ENCODE measurements at places on chromosomes 5 and 9. TPM values are rescaled to one million over a fixed set of nuclear protein-coding genes. Genes with fewer than 3 reads are reported as not detected.

PDE6A gene
- total RNA-seq, result not detected

SLC36A3 gene
- total RNA-seq, result not detected

OLFML2A gene
- total RNA-seq, result 21.7 TPM

PPIC gene
- 50.7 TPM for total RNA-seq

SOHLH1 gene
- total RNA-seq, result not detected

DNA sequence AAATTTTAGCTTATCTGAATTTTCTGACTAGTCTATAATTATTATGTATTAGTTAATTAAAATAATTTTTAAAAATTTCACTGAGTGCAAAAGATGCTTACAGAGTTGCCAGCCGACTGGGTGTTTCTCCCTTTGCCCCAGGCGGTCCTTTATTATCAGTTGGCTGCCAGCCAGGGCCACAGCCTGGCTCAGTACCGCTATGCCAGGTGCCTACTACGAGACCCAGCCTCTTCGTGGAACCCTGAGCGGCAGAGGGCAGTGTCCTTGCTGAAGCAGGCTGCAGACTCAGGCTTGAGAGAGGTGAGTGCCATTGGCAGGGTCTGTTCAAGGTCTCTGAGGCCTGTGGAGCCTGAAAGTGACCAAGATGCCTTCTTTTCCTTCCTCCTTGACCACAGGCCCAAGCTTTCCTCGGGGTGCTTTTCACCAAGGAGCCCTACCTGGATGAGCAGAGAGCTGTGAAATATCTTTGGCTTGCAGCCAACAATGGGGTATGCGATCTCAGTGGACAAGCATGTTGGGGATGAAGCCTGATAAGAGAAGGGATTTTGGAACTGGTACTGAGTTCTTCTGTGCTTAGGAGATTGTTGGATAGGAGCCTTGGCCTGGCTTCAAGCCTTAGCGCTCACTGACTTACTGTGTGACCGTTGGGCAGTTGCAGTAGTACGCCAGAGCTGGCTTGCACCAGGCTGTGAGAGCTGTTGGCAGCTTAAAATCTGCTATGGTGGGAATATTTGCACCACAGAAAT, 10.6 kb downstream of the DELE1 start:
- ATAC-seq, result no peak

GRCh38 chr5:147092044-147092443, 142.8 kb upstream of the STK32A start:
- no peak for ATAC-seq

GRCh38 chr9:75592586-75592985, 297.9 kb upstream of the PCSK5 start:
- no peak for ATAC-seq

DNA sequence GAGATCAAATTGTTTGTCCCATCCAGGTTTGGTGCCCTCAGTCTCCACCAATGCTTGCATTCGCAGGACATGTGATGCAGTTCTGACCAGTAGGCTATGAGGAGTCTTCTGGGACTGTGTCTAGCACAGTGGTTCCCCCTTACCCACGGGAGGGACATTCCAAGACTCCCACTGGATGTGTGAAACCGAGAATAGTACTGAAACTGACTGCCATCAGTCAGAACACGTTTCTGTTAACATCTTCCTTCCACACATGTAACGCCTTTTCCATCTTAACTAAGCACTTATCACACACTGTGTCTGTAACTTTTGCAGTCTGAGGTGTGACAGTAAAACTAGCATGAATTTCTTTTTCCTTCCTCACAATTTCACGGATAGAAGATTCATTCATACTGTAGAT, 74.7 kb downstream of the PTTG1 start:
- ATAC-seq, result no peak

GRCh38 chr5:153823036-153823435, 215.7 kb downstream of the FAM114A2 start:
- ATAC-seq, result no peak

- ATAC-seq, result no peak
These were observed 5.7 kb upstream of the PRXL2C start for GRCh38 chr9:96660692-96661248.

DNA sequence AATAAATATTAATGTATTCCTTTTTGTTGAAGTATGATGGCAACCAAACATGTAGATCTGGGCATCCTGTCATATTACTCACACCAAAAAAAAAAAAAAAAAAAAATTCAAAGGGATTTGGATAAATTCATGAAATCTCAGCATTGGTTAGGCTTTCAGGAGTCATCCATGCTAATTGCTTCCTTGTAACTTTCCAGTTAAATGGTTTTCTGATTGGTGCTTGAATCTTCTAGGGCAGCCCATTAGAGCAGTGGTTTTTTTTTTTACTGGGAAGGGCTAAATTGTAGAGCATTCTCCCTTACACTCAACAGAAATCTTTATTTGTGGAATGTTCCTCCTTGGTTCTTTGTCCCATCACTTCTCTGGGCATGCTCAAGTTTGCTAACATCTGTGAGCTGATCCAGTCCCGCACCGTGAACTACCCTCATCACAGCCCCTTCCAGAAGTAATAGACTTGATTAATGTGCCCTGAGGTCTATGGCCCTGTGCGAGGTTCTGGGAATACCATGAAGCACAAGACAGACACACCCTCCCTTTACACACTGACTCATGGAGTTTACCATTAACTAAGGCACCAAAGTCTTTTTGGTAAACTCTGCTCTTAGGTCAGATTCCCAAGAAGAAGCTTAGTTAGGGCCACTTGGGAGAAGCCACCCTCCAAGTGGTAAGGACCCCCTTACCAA, 56.0 kb downstream of the RGS3 start:
- ATAC-seq, result no peak

- no peak for ATAC-seq
These were observed 25.4 kb upstream of the SARDH start for GRCh38 chr9:133763272-133764183.

DNA sequence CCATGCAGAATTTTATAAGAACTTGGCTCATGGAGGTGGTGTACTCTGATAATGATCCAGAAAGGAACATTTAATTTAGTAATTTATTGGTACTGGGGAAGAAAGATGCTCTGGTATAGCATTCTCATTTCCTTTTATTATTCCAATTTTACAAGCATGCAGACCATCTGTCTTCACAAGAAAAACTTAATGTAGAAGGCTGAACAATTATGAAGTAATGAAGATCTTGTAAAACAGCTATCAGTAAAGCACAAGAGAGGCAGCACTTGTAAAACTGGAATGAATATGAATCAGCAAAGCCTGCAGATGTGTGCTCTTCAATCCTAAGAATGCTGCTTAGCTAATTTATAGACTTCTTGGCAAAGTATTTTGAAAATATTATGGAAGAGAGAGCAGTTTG, 300.0 kb downstream of the YTHDC2 start:
- ATAC-seq, result no peak

DNA sequence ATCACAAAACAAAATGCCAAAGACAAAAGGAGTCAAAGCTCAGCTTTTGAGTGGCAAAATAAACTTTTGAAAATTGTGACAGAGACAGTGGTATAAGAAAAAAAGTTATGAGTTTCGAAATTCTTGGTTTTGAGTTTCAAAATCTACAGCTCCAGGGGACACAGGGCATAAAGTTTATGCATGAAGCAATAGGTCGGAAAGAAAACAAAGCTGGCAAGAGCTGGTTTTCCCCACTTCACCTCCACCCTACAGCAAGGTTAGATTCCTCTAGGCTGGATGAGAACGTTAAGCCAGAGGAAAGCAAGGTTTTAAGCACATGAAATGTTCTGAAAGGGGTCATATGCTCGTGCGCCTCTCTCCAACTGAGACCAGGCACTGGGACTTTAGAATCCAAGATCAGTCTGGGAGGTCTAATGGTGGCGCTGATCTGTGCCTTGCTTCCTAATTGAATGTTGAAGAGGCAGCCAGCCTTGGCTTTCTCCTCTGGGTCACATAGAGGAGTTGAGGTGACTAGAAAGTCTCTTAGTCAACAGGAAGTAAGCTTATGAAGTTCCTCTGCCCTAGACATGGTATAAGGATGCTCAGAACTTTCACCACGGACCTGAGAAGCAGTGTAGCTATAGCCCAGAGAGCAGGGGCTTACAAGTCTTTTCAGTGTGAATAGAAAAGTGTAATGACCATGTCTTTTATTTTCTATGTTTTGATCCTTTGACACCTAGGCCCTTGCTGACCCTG, 167.7 kb upstream of the DMAC1 start:
- no peak for ATAC-seq

DNA sequence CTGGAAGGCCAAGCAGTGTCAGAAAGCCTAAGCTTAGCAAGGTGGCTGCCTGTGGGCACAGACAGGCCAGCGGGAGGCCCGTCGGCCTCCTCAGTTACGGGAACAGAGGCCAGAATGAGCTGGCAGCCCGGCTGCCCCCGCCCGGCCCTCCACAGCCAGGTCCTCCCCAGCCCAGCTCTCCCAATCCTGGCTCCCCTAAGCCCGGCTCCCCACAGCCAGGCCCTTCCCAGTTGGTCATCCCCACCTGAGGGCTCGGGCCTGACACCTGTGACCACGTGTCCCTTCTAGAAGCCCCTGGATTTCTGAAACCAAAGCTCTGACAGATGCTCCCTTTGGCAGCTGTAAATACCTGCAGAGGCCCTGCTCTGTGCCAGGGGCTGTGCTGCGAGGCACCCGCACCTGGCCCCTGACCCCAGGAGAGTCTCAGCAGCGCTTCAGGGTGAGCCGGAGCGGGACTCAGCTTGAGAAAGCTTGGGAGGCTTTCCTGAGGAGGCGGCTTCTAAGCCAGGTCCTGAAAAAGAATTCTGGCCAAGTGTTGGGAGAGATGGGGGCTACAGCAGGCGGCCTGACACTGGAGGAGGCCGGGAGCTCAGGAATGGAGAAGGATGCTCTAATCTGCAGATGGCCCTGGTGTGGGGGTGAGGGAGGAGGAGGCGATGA, 80.4 kb upstream of the OLFM1 start:
- no peak for ATAC-seq

DNA sequence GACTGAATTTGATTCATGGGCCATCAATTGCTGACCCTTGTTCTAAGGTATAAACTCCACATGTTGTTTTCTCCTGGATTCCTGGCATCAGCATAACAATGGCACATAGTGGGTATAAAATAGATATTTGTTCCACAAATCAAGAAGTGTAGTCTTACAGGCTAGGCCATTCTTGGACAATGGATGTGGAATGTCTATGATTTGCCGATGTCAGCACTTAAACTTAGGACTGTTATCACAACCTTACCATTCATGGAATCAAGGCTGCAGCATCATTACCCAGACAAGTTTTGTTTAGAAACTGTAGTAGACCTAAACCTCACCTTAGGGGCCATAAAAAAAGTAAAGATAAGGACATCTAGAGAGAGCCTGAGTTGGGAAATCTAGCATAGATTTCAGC, 680.0 kb downstream of the BRINP1 start:
- ATAC-seq, result no peak
